ENCODE measurements at places on chromosomes 6 and 20.

- peak; percentile 54 for DNase-seq
Observed at GRCh38 chr20:667351-668034, 8.1 kb downstream of the SCRT2 start.

GRCh38 chr20:50412499-50412898 is 97.7 kb upstream of the PTPN1 start:
- DNase-seq: no peak

DNA sequence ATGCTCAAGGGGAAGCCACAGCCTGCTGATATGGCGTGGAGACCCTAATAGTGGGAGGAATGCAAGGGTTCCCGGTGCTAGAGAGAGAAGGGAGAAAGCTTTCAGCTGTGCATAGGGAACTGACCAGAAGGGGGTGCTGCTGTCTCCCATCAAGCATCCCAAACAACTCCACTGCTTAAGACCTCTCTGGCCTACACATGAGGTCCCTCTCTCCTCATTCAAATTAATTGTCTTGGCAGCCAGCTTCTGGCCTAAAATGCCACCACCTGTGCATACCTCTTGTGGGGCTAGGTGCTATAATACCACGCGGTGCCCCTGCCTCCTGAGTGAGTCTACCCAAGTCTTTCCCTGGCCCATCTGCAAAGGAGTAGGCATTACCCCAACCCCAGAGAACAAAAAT is 14.5 kb downstream of the ADISSP start:
- DNase-seq: peak; percentile 47

GRCh38 chr6:47116086-47116485 is 74.0 kb upstream of the ADGRF1 start:
- DNase-seq: no peak

DNA sequence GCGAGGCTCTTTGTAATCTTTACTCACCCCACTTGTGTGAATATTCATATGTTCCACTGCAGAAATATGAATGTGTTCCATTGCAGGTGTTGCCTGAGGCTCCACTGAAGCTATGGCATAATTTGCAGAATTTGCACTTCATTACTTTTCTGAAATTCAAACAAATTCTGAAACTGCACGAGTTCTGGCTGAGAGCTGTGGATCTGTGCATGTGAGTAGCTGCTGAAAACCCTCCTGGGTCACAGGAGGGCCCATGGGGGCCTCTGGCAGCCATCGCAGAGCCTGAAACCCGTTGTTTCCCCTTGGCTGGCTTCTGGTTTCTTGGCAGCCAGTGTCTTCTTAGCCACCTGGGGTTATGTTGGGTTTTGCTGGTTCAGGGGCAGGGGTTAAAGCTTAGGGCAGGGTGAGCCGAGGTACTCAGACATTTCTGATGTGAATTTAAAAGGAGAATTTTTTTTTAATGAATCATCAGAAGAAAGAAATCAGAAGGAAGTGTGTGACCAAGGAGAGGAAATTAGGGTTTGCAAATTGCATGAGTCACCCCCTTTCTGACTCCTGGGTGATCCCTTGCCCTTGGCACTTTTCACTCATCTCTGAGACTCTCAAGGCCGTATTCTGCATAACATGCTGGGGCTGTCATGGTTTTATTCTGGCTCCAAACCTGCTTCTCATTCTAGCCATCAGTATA is 40.6 kb downstream of the TOX2 start:
- peak; percentile 24 for DNase-seq

DNA sequence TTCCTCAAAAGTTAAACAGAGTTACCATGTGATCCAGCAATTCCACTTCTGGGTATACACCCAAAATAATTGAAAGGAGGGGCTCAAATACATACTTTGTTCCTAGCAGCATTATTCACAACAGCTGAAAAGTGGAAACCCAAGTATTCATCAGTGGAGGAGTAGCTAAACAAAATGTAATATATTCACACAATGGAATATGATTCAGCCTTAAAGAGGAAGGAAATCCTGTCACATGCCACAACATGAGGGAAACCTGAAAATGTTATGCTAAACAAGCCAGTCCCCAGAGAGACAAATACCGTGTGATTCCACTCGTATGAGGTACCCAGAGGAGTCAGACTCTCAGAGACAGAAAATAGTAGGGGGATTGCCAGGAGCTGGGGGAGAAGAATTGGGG is 44.5 kb downstream of the PXDC1 start:
- DNase-seq: no peak

GRCh38 chr6:62466607-62467006 is 180.6 kb upstream of the KHDRBS2 start:
- no peak for DNase-seq

DNA sequence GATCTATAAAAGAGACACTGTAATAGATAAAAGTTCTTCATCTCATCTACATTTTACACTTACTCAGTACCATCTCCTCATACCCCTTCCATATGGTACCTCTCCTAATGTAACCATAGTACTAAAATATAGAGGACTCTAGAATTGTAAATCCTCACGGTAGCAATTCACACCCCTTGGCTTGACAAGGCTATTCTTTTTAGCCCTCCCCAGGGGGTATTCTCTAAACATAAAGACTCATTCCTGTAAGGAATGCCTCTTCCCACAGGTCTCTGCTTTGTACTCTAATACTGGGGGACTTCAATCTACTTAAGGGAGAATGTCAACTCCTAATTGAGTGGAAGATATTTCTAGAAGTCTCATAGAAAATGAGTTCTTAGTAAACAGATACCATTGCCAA is 85.9 kb downstream of the VIP start:
- DNase-seq: no peak
